ENCODE measurements at places on chromosomes 1 and 21.

DNA sequence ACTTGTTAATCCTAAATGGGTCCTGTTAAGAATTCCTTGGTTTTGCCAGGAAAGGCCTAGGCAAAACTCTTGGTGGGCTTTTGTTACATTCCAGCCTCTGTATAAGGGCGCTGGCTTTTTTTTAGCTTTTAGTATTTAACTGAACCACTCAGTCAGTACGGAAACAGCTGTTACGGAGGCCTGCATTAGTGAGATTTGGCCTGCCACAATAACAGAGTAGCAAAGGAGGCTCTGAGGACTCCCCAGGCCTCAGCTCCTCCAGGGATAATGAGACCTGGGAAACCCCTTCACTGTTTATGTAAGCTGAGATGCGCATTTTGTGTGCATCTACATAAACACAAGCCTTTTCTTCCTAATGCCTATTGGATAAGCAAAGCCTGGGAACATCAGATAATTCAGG is 210.2 kb downstream of the APP start:
- no peak for DNase-seq

GRCh38 chr1:191882870-191883269 is 275.4 kb upstream of the RGS18 start:
- no peak for DNase-seq

DNA sequence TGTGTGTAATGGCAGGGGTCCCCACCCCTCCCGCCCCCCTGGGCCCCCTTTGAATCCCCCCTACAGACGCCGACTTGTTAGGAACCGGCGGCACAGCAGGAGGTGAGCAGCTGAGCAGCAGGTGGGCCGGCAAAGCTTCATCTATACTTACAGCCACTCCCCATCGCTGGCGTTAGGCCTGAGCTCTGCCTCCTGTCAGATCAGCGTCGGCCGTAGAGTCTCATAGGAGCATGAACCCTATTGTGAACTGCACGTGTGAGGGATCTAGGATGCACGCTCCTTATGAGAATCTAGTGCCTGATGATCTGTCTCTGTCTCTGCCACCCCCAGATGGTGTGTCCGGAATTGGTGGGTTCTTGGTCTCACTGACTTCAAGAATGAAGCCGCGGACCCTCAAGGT is 14.9 kb upstream of the VPS26C start:
- no peak for DNase-seq

GRCh38 chr1:1872329-1872994 is 18.4 kb downstream of the GNB1 start:
- DNase-seq, result no peak

GRCh38 chr1:29679316-29679715 is 443.0 kb downstream of the PTPRU start:
- no peak for DNase-seq

GRCh38 chr1:157181790-157182189 is 43.6 kb upstream of the ETV3 start:
- DNase-seq, result no peak

DNA sequence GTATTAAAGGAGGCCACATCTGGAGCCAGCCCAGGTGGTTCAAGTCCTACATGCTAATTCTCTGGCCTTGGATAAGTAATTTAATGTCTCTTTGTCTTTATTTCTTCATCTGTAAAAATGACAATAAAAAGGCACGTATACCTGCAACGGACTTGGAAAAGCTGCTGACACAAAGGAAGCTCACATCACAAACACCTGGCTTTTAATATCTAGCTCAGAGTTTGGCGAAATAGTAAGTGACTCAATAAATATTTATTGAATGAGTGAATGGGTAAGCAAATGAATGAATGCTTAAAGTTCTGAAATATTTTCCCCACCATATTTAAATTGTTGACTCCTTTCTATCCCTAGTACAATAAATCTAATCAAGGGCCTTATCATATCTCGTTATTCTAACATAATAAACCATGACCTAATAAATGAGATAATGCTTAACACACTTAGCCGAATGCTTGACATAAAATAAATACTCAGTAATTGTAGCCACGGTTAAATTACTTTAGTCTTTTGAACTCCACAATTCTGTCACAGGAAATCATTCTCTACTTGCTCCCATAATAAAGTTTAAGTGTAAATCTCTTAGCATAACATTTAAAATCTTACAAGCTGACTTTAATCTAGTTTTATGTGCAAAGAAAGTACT is 74.7 kb upstream of the PALMD start:
- DNase-seq, result no peak

DNA sequence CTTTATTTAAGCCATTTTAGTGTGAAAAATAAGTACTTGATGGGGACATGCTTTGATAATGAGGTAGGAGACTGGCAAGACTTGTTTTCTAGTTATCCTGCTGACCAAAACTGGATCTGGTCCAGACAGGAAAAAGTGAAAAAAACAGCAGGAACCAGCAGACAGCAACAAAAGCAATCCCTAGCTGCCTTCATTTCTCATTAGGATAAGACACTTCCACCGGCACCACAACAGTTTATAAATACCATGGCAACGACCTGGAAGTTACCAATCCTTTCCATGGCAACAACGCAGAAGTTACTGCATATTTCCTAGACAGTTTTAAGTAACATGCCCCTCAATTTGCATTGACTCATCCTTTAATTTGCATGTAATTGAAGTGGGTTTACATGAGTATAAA is 993.8 kb upstream of the NCAM2 start:
- DNase-seq, result no peak

DNA sequence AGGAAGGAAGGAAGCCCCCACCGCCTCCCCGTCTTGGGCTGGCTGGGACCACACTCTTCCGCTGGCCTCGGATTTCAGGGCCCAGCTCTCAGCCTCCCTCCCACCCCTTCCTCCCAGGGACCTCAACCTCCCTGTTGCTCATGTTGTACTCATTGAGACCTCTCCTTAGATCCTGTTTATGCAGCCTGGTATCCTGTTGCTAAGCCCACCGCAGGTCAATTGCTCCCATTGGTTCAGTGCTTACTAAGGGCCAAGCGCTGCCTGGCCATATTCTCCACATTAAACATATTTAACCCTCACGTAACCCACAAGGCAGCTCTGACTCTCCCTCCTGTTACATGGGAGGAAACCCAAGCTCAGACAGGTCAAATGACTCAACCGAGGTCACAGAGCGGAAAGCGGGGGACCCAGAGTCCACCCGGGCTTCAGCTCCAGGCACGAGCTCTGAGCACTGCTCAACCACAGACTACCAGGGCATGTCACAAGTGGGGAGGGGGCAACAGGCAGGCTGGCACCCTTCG is 23.2 kb upstream of the H6PD start:
- DNase-seq, result peak; percentile 91

DNA sequence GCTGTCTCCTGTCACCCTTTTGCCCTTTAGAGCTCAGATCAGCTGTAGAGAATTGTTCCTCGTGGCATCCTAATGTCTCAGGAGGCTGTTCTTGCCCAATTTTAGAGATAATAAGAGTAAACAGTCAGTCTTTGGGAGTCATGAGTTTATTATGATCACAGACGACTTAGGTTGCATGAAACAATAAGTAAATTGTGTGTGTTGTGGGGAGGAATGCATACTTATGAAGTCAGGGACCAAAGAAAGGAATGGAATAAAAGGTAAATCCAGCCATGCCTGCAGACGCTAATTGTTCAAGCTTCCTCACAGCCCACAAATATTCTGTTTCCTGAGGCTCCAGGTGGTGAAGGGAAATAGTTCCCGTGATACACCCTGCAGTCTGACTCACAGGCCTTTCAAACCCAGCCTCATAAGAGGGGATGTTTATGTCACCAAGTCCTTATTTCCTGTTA is 897 bp downstream of the EPHX4 start:
- peak; percentile 19 for DNase-seq

- no peak for DNase-seq
Measured at GRCh38 chr1:200245473-200245872, 164.4 kb downstream of the ZNF281 start.

DNA sequence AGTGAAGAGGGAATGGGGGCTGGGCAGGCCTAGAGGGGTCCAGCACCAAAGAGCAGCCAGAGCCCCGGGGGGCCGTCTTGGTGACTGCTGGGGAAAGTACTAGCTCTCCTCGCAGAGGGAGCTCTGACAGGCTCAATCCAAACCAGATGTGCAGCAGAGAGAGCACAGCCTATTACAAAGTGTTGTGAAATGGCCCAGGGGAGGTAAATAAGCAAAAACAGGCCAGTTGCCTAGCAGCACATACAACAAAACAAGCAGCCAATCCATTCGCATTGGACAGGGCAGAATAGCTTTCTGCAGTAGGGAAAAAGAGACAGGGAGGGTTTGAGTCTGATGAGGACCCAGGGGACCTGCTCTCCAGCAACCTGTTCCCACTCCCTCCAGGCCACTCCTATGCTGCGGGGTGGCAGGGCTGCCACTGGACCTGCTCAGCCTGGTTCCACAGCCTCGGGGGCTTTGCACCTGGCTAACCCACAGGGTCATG is 239.6 kb upstream of the FGGY start:
- DNase-seq, result peak; percentile 68

DNA sequence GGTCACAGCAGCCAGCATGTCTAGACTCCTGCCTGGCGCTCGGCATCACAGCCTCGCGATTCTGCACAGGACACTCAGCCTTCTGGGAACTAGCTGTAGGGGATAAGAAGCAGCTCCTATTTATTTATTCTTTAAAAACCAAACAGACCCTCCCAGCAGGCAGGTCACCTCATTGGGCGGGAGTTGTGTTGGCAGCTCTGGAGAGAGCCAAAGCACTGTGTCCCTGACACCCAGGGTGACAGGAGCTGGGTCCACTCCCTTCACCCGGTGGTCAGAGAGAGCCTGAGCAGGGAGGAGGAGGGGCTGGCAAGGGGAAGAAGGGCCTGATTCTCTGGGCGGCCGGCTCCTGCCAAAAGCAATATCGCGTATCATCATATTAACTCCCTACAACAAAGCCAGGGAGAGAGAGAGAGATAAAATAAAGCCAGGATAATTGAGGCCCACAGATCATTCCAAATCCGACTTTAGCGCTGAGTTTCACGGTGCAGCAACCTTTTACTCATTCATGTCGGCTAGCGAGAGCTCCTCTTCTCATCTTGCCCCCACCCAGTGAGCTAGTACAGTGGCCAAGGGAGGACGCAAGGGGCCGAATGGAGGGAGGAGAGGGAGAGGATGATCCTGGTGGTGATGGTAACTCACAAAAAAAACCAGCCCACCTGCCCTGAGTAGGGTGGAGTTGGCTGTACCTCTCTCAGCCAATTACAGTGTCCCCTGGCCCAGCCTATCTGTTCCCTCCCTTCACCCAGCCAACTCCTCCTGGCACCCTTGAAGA is 79.8 kb upstream of the IFFO2 start:
- no peak for DNase-seq

GRCh38 chr1:174157157-174157806 is 2.0 kb upstream of the RABGAP1L start:
- DNase-seq, result no peak

GRCh38 chr1:32356478-32356877 is 5.8 kb downstream of the FAM229A start:
- DNase-seq, result no peak

DNA sequence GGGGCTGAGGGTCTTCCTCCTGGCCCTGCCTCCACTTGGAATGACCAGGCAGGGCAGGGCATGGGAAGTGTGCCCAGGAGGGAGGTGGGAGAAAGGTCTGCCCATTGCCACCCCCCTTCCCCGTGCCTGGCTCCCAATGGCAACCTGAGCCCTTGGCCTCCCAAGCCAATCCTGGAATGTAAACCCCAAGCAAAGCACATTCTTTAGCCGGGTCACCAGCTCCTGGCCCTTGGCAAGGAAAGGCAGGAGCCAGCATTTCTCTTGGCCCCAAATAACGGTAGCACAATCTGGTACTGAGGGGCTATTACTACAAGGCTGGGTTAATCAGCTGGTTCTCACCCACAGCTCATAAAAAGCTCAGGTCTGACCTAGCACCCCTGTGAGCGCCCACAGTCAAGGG is 6.9 kb upstream of the NUAK2 start:
- no peak for DNase-seq

GRCh38 chr1:194296201-194296600 is 1109.8 kb upstream of the B3GALT2 start:
- DNase-seq, result peak; percentile 1

DNA sequence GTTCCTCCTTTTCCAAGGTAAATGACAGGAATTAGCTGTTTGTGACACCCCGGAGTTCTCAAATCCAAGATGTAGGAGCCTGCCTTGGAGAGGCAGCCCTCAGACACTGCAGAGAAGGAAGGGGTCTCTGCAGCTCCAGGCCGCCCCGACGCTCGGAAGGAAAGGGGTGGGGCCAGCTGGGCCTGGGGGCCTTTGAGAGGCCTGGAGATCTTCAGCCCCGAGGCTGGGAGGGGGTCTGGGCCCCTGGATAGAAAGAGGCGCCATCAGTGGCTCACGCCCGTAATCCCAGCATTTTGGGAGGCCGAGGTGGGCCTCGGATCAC is 1.1 kb upstream of the TNFRSF18 start:
- DNase-seq, result no peak

DNA sequence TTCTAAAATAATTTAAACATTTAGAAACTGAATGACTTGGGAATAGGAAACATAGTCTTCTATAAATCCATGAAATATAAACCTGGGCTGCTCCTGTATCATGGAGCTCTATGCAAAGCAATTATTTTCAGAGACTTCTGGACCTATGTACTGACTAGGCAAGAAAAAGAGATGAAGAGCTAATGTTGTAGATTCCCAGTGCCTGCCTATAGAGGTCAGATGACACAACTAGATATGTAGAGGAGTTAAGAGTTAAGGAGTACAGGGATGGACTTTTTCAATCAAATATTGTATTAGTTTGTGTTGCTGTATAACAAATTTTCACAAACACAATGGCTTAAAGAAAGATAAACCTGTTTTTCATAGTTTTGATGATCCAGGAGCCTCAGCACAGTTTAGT is 1434.5 kb downstream of the KCNT2 start:
- DNase-seq, result no peak

GRCh38 chr1:227942021-227942715 is 5.6 kb downstream of the WNT9A start:
- no peak for DNase-seq

DNA sequence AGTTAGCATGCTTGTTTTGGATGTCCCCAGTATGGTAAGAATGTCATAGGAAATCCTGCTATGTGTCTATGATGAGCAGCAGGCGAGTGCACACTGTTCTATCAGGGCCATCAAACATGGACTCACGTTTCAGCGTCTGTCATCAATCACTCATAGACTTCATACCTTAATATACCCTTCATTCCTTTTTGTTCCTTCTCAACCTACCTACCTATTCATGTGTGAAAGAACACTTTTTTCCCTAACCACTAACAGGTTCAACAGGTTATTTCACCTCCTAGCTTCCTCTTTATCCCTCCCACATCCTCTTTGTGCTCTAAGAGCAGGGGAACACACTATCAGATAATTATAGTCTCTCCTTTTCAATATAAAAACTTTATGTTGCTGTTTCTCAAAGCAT is 300.6 kb downstream of the TM2D1 start:
- DNase-seq, result no peak

- no peak for DNase-seq
Measured at GRCh38 chr1:29275435-29275834, 39.1 kb downstream of the PTPRU start.

GRCh38 chr1:43436371-43436770 is 17.4 kb downstream of the HYI start:
- DNase-seq, result no peak

DNA sequence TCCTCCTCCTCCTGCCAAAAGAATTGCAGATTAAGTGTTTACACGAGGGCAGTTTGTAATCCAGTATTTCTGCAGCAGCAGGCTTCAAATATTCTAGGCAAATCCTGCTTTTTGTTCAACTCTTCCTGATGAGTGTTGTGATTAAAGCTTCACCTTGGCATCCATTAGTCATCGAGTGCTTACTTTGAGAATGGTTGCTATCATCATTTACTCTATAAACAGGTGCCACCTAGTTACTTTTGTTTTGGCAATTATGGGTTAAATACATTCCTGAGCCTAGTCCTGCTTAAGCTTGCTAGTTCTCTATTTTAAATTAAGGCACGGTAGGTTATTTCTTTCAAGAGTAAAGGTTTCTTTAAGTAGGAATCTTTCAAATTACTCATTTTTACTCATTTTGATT is 20.3 kb downstream of the PDC start:
- no peak for DNase-seq

All from non-pigmented ciliary epithelial cell (primary cell).